DMS153 (cell line): ENCODE measurements at places on chromosomes 5 and 9.

DNA sequence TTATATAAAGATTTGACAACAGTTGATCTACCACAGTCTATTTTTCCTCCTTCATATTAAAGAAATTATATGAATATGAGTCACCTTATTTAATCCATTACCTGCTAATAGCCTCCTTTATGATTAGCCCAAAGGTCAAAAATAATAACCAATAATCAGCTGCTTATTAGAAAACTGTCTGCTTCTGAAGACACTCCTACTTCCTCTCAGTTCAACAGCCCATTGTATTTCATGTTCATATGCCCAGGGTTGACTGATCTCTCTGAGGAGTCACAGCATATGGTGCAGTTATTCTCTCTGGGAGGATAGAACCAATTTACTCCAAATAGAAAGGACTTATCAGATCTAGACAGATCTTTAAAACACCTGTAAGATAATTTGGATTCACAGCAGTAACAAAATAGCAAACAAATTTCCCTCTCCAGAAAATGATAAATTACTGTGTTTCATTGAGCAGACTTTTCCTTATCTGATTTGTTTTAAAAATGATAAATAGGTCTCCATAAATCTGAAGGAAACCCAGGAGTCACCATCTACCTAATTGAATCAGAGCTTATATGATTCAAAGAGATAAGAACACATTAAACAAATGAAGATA is 180.4 kb upstream of the ITGA1 start:
- DNase-seq: no peak

DNA sequence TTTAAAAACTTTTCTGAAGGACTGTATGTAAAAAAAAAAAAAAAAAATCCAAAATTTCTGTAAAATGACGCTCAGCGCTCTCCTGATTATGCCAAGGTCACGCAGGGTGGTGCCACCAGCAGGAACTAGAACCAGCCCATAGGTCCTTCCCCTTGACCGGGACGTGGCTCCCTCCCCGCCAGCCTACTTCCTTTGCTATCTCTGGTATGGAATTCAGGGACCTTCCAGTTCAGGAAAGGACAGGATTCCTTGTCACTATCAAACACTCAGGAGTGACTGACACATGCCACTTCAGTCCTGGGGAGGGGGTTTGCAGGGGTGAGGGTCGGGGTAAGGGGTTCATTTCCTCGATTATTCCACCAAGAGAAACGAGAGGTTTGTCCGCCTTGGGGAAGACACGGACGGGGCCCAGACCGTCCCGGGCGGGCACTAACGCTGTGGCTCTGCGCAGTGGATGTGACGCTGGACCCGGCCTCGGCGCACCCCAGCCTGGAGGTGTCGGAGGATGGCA is 18.8 kb downstream of the BTNL9 start:
- no peak for DNase-seq

DNA sequence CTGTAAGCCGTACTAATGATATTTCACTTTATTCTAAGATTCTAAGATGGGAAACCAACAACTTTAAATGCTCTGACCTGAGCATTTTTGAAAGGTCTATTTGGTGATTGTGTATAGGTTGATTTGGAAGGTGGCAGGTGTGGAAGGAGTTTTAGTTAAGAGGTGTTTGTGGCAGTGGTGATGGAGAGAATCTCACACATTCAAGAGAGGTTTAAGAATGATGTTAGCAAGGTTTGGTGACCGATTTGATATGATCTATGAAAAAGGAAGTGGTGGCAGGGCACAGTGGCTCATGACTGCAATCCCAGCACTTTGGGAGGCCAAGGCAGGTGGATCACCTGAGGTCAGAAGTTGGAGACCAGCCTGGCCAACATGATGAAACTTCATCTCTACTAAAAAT is 319.2 kb upstream of the CD180 start:
- DNase-seq: no peak

- DNase-seq: peak; percentile 34
Measured at GRCh38 chr5:125560476-125561225, 814.2 kb upstream of the ZNF608 start.

- no peak for DNase-seq
Measured at GRCh38 chr5:1916041-1917001, 33.6 kb upstream of the IRX4 start.

DNA sequence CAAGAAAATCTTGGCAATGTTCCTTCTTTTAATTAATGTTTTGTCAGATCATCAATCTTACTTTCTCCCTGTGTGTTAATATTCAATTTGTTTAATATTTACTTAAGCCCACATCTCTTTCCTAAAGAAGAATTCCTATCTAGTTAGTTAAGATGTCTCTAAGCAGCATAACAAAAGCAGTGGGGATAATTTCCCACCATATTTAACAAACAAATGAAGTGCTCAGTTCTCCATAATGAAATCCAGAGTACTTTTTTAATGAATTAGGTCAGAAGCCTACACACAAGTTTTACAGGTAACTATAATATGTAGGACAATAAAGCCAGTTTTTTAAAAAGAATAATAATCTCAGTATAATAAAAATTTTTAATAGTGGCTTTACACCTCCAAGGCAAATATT is 1918.8 kb downstream of the EFNA5 start:
- no peak for DNase-seq

DNA sequence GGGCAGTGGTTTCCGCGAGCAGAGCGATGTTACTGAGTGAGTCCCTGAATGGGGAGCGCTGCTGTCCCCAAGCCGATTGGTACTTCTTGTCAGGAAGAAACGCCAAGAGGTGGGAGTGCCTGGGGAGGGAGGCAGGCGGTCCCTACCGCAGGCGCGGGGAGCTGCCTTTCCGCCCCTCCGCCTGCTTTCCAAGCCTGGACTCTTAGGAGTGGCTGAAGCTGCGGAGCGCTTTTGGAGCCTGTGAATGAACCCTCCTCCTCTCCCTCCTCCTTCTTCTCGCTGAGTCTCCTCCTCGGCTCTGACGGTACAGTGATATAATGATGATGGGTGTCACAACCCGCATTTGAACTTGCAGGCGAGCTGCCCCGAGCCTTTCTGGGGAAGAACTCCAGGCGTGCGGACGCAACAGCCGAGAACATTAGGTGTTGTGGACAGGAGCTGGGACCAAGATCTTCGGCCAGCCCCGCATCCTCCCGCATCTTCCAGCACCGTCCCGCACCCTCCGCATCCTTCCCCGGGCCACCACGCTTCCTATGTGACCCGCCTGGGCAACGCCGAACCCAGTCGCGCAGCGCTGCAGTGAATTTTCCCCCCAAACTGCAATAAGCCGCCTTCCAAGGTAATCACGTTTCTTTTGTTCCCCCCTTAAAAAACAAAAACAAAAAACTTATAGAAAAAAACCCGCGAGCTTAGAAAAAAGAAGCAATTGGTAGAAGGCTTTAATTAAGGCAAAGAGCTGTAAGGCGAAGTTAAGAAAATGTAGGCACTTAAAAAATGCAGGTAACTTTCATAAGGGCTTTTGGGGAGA is at the start of gene VCAN:
VCAN (plus strand) TSS at position 340 of the 808 bp plus-strand sequence. CDS start 11,775 bp downstream, outside the sequence.
- no peak for DNase-seq

- DNase-seq: no peak
Measured at GRCh38 chr5:83924891-83925290, 204.2 kb upstream of the HAPLN1 start.

DNA sequence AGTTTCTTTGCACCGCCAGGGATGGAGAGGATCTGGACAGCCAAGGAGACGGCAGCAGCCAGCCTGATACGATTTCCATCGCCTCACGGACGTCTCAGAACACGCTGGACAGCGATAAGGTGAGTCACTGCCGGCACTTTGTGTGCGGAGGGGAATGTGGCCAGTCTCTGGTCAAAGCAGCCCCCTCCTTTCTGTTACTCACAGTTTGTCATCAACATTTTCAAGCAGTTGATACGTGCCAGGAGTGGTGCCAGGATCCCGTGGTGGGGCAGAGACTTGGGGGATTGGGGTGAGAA is 175.1 kb upstream of the OTULINL start:
- DNase-seq: no peak

- no peak for DNase-seq
Measured at GRCh38 chr5:1391691-1392090, 46.8 kb upstream of the CLPTM1L start.

- DNase-seq: no peak
Measured at GRCh38 chr9:129498451-129499384, 122.2 kb downstream of the C9orf50 start.

GRCh38 chr5:172443441-172444109 is 10.8 kb downstream of the SH3PXD2B start:
- peak; percentile 27 for DNase-seq

- no peak for DNase-seq
Measured at GRCh38 chr5:174612686-174613085, 111.7 kb upstream of the MSX2 start.
